ENCODE measurements at places on chromosomes 1 and 21.

- no peak for DNase-seq
Measured at GRCh38 chr21:37064841-37065240, 8.0 kb downstream of the PIGP start.

DNA sequence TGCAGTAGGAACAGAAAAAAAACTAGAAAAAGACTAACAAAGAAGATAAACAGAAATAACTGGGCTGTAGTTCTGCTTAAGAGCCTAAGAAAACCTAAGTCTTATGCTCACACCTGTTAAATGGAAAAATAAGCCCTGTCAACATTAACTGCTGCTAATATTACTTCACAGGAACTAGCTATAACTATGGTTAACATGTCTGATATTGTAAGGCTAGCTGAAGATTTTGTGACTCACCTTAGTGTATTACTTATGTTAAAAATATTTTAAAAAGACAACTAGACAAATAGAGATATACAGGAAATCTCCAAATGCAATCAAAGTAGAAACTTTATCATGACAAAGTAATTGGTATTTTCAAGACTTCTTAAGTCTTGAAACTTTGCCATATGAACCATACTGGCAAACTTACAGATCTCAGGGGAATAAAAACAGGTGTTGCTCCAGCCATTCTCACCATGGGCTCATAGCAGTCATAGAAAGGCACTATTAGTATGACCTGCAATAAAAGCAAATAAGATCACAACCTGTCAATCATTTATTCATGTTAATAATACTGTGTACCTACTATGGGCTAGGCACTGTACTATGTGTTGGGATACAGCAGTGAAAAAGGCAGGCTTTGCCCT, 30.7 kb downstream of the KYAT3 start:
- DNase-seq: no peak

GRCh38 chr1:242405947-242406346, 118.5 kb downstream of the PLD5 start:
- no peak for DNase-seq

DNA sequence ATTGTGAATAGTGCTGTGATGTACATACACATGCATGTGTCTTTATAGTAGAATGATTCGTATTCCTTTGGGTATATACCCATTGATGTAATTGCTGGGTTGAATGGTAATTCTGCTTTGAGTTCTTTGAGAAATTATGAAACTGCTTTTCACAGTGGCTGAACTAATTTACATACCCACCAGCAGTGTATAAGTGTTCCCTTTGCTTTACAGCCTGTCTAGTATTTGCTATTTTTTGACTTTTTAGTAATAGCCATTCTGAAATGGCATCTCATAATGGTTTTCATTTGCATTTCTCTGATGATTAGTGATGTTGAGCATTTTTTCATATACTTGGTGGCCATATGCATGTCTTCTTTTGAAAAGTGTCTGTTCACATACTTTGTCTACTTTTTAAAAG, 54.5 kb upstream of the FAM78B start:
- no peak for DNase-seq

GRCh38 chr1:164452549-164452948, 106.4 kb upstream of the PBX1 start:
- no peak for DNase-seq

DNA sequence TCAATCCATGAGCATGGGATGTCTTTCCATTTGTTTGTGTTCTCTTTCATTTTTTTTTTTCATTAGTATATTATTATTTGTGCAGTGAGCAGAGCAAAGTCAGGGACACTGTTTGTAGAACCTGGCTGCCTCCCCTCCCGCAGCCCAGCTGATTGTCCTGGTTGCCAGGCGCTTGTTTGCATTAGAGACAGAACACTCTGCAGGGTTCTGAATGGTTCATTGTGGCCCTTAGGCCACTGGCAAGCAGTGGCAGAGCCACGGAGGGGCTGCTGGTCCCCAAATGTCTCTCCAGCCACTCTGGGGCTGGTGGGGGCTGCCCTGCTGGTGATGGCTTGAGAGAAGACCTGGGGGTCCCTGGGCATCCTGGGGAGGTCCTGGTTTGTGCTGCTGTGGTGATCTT, 29.0 kb downstream of the ETS2 start:
- DNase-seq: no peak

DNA sequence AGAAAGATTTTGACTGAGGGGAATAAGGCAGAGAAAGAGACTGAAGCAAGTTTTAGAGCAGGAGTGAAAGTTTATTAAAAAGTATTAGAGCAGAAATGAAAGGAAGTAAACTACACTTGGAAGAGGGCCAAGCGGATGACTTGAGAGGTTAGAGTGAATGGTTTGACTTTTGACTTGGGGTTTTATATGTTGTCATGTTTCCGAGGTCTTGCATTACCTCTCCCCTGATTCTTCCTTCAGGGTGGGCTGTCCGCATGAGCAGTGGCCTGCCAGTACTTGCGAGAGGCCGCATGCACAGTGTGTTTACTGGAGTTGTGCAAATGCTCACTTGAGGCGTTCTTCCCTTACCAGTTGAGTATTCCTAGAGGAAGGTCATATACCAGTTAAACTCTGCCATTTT, 13.0 kb upstream of the DENND2D start:
- DNase-seq: no peak

DNA sequence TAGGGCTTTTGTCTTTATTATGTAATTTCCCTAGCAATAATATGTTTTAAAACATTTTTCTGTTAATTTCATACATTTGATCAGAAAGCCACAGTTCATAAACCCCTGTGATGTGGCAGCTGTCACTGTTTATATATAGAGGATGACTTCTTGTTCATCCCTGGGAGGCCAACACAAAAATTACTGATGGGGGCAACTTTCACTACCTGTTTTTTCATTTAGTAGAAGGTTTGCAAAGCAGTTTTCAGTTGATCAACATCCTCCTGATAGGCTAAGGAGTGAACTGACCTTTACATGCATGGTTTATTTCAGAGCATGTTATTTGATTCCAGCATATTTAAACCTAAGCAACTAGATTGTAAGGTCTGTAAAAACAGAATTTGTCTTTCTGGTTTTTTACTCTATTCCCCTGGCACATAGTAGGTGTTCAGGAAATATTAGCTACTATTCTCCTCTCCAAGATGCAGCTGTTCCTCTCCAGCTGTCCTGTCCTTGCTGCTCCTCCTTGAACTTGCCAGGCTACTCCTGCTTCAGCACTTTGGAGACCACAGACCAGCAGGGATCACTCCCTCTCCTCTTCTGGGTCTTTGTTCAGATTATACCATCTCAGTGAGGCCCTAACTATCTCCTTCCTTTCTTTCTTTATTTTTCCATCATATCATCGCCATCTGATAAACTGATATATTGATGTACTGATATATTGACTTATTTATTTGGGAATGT, 54.7 kb downstream of the ROR1 start:
- DNase-seq: no peak

DNA sequence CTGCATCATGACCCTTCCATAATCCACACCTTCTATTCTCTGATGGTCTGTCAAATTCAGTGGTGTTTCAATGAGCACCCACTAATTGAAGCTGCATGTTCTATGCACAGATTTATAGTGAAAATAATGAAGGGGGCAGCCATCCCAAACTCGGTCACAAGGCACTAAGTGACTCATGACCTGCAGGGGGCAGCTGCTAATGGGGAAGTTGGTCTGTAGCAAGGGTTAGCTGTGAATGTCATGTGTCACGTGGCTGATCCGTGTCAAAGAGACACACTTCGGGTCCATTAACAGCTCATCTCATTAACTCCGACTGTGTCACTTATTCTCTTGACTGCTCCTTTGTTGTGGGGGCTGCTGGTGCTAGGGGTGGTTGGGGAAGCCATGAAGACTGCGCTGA, 306.6 kb downstream of the PCP4 start:
- no peak for DNase-seq

DNA sequence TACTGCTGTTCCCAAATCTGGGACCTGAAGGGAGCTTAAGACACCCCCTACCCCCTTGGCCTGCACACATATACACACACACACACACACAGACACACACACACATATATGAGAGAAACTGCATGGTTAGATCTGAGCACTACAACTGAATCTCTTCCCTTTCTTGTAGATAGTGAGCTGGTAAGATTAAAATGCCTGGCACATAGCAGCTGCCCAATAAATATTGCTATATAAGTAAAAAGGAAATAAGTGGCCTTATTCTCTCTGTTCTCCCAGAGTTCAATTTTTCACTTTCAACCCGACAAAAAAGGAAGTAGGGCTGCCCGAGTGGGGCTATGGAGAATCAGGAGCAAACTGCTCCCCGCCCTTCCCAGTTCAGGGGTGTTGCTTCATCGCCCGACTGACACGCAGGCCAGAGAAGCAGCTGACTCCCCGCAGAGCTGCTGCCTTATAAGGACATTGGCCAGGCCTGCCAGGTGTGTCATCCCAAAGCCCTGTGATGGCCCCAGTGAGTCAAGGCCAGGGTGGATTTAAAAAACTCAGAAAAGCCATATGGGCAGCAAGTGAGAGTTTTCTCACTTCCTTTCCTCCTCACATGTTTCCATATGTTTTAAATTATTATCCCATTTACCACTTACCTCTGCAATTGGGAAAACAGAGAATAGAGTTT, 106.5 kb upstream of the SLC44A3 start:
- DNase-seq: no peak

GRCh38 chr1:89831462-89832120, 10.8 kb downstream of the LRRC8D start:
- DNase-seq: no peak

- DNase-seq: no peak
Measured at GRCh38 chr21:42374864-42375499, 8.6 kb upstream of the TFF1 start.

GRCh38 chr1:230832476-230832875, 35.8 kb downstream of the C1orf198 start:
- no peak for DNase-seq

- no peak for DNase-seq
Measured at GRCh38 chr1:239763850-239764249, 327.8 kb upstream of the FMN2 start.
